Naive thymus-derived CD4-positive, alpha-beta T cell (primary cell): ENCODE measurements at places on chromosomes 1 and 21. TPM values are rescaled to one million over a fixed set of nuclear protein-coding genes. Genes with fewer than 3 reads are reported as not detected.

DNA sequence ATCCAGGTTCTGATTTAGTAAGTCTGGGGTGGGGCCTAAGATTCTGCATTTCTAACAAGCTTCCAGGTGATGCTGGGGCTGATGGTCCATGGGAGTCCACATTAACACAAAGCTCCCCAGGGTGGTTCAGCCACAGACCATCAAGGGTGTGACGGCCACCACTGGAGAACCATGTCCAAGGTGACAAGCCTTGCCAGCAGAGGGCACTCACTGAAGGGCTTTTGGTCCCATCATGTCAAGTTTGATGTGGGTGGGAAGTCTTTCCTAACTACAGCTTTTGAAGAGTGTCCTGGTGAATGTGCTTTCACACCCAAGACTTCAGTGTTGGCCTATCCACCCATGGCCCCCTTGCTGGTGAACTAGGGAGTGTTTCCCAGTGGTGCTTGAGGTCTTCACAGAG is 67.1 kb downstream of the UBE2T start:
- no peaks in the 10 kb centered on the region for H3K36me3 ChIP-seq
- no peak for DNase-seq
- no peak overlapping the region for H3K27ac ChIP-seq
- H3K4me3 ChIP-seq: no peak overlapping the region

GRCh38 chr1:162671664-162672410 is 39.6 kb downstream of the DDR2 start:
- no peaks in the 10 kb centered on the region for H3K36me3 ChIP-seq
- no peak overlapping the region for H3K27ac ChIP-seq
- H3K4me1 ChIP-seq: no peaks in the 10 kb centered on the region
- no peaks in the 10 kb centered on the region for H3K27me3 ChIP-seq
- no peak for DNase-seq
- H3K4me3 ChIP-seq: no peak overlapping the region

DNA sequence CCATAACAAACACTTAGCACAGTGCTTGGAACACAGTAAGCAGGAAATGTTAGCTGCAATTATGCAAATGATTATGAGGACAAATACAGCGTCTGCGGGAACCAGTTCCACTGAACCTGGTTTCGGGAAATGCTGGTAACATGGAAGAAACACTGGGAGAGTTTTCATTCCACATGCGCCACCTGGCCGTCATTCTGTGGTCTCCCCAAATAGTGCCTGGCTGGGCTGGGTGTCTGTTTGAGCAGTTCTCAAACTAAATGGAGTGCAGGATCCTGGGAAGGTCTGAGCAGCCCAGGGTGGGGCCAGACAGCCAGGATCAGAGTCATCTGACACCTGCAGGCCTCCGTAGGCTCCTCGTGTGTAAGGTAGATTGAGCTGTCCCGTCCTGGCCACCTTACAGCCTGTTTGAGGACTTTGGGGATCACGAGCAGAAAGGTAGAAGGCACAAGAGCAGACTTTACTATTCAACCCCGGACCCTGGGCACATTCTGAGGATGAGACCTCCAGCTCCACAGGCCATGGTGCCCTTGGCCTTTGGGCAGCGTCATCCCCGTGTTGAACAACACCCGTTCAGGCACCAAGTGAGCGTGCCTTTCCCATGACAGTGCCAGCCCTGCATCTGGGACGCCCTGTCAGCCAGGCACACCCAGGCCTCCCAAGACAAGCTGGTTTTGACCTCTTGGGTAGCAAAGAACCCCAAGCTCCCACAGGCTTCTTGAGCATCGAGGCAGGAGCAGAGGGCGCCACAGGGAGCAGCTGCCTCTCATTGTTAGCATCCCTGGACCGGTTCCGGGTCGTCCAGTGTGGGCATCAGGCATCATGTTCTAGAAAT is 101.9 kb downstream of the PRDM2 start:
- H3K4me3 ChIP-seq: no peak overlapping the region
- H3K27ac ChIP-seq: no peak overlapping the region
- no peak for DNase-seq
- H3K4me1 ChIP-seq: no peaks in the 10 kb centered on the region

DNA sequence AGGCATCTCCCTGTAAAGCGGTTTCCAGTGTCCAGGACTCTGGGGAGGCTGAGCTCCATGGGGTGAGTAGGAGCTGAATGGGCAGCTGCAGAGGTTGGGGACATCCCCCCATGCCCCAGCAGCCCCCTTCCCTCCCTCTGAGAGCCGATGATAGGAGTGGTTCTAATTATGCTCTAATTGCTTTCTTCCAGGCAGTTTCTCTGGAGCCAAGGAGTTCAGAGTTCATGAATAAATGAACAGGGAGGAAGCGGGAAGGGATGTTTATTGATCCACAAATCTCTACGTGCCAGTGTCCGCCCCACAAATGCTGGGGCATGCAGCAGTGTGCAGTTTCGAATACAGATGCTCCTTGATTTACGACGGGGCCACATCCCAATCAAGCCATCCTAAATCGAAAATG is 15.6 kb downstream of the NKAIN1 start:
- no peak overlapping the region for H3K4me3 ChIP-seq
- no peaks in the 10 kb centered on the region for H3K27me3 ChIP-seq
- no peaks in the 10 kb centered on the region for H3K36me3 ChIP-seq
- no peaks in the 10 kb centered on the region for H3K4me1 ChIP-seq

DNA sequence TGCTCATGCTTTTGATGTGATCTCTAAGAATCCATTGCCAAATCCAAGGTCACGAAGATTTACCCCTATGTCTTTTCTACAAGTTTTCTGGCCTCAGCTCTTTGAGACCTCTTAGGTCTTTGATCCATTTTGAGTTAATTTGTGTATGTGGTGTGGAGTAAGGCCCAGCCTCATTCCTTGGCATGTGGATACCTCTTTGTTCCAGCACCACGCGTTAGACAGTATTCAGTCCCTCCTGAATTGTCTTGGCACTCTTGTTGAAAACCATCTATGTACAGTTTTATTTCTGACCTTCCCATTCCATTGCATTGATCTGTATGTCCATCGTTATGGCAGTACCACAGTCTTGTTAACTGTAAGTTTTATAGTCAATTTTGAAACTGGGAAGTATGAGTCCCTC is 8.0 kb upstream of the FTCD start:
- no peak overlapping the region for H3K4me3 ChIP-seq
- DNase-seq: no peak
- no peaks in the 10 kb centered on the region for H3K36me3 ChIP-seq
- H3K27me3 ChIP-seq: no peaks in the 10 kb centered on the region

DNA sequence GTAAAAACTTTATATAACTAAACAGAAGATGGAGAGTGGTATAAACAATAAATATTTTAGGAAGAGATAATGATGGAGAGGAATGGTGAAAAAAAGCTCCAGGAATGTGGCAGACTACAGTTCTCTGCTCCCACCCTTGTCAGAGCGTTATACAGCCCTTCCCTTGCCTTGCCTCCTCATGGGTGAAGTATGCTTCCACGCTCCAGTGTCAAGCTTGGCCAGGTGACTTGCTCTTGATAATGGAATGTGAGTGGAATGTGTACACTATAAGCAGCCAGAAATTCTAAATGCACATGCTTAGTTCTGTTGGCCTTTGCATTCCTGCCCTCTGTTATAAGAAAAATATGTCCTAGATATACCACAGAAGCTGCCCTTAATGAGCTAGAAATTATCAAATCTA is 24.7 kb upstream of the POGK start:
- H3K4me1 ChIP-seq: no peaks in the 10 kb centered on the region
- no peaks in the 10 kb centered on the region for H3K36me3 ChIP-seq
- H3K27ac ChIP-seq: no peak overlapping the region
- H3K27me3 ChIP-seq: no peaks in the 10 kb centered on the region

GRCh38 chr1:22845398-22845935 is 127.2 kb downstream of the LACTBL1 start:
- no peaks in the 10 kb centered on the region for H3K27me3 ChIP-seq
- DNase-seq: no peak
- H3K4me3 ChIP-seq: no peak overlapping the region
- no peaks in the 10 kb centered on the region for H3K36me3 ChIP-seq

- no peak overlapping the region for H3K4me3 ChIP-seq
- H3K36me3 ChIP-seq: no peaks in the 10 kb centered on the region
Observed at GRCh38 chr1:156616463-156616862, 2.8 kb upstream of the HAPLN2 start.

- no peaks in the 10 kb centered on the region for H3K36me3 ChIP-seq
- H3K27me3 ChIP-seq: peaks cover 3% of the 10 kb centered on the region
- no peak overlapping the region for H3K4me3 ChIP-seq
- no peak for DNase-seq
- H3K4me1 ChIP-seq: no peaks in the 10 kb centered on the region
Observed at GRCh38 chr1:31614414-31615005, 3.0 kb upstream of the HCRTR1 start.

GRCh38 chr1:25896266-25896665 is 10.0 kb downstream of the STMN1 start:
- DNase-seq: no peak
- peaks cover 9% of the 10 kb centered on the region for H3K36me3 ChIP-seq
- no peaks in the 10 kb centered on the region for H3K4me1 ChIP-seq
- no peak overlapping the region for H3K4me3 ChIP-seq

GRCh38 chr1:65163201-65163805 is 15.3 kb downstream of the AK4 start:
- no peak for DNase-seq
- H3K27me3 ChIP-seq: no peaks in the 10 kb centered on the region
- H3K4me1 ChIP-seq: no peaks in the 10 kb centered on the region
- no peak overlapping the region for H3K27ac ChIP-seq

The MRPS21 gene
- polyA plus RNA-seq: 61.7 TPM

The POLR3C gene
- 48.9 TPM for polyA plus RNA-seq

The SPRR2A gene
- not detected for polyA plus RNA-seq

The CYYR1 gene
- polyA plus RNA-seq: not detected

The AJAP1 gene
- 0.09 TPM for polyA plus RNA-seq
